ENCODE measurements at places on chromosomes 1 and 21.
A peak's percentile ranks its signal among the peaks of the same experiment; 100 is the strongest.

DNA sequence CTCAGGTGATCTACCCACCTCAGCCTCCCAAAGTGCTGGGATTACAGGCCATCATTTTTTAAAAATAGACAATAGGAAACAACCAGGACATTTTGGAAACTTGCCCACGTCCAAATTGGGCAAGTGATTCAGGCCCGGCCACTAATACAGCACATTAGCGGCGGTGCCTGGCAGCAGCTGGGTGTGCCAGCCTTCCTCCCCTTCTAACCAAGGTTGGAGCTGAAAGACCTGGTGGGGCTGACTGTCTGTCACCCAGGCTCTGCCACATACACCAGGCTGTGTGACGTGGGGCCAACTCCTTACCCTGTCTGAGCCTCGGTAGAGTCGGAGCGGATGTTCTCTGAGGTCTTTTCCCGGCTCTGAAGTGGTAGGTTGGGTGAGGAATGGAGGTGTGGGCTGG is 29.6 kb upstream of the TMEM51 start:
- no peak for DNase-seq

- peak; percentile 75 for DNase-seq
These were observed 78.2 kb downstream of the NFIA start for GRCh38 chr1:61160526-61160925.

GRCh38 chr1:27650539-27651175 is 15.7 kb upstream of the FGR start:
- DNase-seq = no peak

- no peak for DNase-seq
These were observed 140.4 kb downstream of the BRINP2 start for GRCh38 chr1:177311111-177311510.

GRCh38 chr1:221777431-221778072 is 35.7 kb upstream of the DUSP10 start:
- no peak for DNase-seq

GRCh38 chr1:116820369-116820768 is 66.1 kb downstream of the CD2 start:
- no peak for DNase-seq

GRCh38 chr1:199691540-199691939 is 336.0 kb upstream of the NR5A2 start:
- DNase-seq = peak; percentile 73

DNA sequence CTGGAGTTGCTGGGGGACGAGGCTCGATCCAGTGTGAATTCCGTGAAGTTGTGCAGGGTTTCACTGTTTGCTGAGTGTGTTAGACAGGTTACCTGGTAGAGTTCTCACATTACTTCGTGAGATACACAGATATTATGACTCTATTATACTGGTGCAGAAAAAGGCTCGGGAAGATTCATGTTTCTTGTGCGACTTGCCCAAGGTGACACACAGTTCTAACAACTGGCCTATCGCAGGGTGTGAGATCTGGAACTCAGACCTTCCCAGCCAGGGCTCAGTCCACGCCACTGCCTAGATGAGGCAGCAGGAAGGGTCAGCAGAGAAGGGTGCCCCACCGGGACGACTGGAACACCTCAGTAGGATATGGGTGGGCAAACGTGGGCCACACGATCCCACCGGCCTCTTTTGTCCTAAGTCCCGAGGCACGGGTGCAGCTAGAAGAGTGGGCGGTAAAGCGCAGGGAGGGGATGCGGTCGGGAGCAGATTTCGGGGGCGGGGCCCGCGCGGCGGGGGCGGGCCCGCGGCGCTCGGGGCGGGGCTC is 296 bp upstream of the RNPEP start:
- DNase-seq = no peak

DNA sequence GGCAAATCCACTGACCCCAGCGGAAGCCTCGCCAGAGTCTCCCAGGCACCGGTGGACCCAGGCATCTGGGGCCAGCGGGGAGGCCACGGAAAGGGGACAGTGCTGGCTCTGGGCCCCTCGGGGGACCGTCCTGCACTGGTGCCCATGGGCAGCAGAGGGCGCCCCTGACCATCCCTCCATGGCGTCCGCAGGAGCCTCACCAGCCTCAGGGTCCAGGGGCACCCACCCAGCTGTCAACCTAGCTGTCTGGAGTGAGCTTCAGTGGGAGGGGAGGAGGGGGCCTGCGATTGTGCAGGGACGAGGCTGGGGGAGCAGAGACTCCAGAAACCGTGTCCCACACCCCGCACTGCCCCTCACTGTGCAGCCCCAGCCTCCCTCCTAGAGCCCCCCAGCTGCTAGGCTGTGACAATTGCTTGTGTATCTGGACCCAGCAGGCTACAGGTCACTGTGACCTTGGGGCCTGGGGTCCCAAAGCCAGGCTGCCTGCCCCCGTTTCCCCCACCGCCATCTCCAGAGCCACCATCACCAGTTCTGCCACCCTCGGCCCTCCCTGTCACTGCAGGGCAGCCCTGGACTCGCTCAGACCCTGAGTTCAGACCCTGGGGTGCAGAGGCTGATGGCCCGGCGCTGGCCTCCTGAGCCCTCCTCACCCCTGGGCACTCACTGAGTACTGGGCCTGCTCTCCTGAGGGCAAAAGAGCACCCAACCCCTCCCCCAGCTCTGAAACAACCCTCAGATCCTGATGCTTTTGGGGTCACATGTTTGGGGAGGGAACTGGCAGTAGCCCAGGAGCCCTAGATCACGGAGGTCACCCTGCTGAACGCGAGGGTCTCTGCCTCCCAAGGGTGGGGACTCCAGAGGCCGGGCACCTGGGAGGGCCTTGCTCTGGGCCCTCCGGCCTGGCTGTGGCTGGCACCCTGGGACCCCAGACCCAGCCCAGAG is 10.6 kb upstream of the COL6A1 start:
- peak; percentile 16 for DNase-seq

GRCh38 chr1:22500058-22500457 is 48.4 kb downstream of the ZBTB40 start:
- no peak for DNase-seq

DNA sequence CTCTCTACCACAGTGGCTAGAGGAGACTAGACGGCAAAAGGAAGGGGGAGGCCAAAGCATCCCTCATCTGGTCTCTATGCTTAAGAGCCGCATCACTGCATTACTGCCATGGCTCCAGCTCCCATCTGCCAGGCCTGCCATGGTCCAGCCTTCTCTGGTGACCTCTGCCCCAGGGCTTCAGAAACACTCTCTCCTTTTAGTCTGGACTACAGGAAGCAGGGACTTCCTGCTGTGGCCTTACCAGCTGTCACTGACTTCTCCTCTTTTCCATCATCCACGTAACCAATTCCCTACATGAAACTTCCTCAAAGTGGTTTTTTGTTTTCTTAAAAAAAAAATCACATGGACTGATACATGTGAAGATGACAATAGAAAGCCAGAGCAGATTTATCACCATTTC is 323.1 kb upstream of the NFIA start:
- DNase-seq = no peak

DNA sequence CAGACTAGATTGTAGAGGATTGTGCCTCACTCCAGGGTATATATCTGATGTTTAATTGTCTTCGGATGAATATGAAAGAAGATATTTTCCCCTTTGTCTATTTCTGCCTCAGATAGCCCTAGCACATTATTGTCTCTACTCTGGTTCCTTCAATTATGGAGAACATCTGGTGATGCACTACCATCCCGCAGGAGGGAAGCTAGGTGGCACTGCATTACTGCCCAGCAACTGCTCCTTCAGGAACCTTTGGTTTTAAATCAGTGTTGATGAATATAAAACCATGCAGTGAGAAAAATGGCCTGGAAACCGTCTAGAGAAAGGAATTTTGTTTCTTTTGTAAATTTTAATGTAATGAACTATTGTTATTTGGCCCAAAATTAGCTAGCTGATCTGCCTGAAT is 68.5 kb downstream of the GPR88 start:
- peak; percentile 43 for DNase-seq

GRCh38 chr1:184424157-184424556 is 37.3 kb downstream of the C1orf21 start:
- no peak for DNase-seq

DNA sequence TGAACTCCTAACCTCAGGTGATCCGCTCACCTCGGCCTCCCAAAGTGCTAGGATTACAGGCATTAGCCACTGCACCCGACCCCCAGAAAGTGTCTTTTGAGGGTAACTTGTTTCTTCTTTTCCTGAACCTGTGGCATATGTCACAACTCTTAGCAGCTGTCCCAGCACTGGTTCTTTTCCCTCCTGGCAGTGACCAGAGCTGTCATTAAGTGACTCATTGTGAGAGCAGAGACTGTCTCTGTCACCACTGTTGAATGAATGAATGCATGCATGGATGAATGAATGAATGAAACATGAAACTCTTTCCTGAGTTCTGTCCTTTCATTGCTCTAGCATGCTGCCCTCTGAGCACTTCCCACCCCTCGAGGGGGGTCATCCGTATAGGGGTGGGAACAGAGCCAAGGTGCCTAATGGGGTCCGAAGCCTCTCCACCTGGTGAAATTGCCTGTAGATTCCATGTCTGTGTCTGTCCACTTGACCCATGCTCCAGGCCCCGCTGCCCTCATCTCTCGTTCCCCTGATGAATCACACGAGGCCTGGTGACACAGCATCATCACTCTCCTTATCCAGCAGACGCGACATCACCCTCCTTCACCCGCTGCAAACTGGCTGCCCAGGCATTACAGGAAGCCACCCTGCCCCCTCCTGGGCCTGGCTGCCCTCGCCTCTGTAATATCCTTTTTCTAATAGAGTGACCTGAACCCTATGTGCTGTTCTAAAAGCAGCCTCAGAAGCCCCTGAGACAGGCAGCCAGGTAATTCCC is 75.0 kb downstream of the IGSF21 start:
- DNase-seq = peak; percentile 24

DNA sequence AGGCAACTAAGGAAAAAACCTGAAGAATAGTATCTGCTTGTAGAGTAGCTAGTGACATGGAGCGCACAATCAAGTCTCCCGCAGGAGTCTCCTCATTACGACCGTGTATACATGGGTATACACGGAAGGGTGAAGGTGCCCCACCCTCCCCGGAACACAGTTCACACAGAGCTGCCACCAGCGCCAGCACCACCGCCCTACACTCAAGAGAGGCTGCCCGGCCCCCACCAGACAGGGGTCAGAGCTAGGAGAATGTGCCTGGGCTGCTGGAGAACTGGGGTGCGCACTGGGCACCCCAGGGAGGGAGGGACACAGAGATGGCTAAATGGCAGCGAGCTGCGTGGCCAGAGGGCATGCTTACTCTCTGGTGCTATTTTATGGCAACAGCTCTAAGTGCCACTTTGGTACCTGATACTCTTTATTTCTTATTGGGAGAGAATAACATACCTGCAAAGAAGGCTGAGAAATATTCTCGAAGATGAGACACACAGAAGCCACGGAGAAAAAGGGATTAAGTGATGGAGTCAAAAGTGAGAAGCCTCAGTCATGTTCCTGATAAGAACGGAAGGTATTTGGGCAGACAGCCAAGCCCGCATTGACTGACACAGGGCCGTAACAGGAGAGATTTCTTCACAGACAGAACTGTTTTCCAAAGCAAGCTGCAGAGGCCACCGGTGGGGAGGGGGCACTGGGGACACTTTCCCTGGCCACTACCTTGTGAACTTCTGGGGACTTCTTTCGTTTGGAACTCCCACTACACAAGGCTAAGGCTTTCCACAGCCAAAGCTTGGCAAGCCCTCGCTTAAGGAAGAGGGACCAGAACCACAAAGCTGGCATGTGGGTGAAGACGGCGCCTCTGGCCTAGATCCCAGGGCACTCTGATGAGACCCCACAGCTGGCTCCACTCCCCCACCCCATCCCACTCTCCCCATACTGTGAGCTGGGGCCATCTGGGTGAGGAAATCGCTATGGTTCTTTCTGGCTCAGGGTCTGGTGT is 108.0 kb downstream of the PGBD5 start:
- DNase-seq = no peak

DNA sequence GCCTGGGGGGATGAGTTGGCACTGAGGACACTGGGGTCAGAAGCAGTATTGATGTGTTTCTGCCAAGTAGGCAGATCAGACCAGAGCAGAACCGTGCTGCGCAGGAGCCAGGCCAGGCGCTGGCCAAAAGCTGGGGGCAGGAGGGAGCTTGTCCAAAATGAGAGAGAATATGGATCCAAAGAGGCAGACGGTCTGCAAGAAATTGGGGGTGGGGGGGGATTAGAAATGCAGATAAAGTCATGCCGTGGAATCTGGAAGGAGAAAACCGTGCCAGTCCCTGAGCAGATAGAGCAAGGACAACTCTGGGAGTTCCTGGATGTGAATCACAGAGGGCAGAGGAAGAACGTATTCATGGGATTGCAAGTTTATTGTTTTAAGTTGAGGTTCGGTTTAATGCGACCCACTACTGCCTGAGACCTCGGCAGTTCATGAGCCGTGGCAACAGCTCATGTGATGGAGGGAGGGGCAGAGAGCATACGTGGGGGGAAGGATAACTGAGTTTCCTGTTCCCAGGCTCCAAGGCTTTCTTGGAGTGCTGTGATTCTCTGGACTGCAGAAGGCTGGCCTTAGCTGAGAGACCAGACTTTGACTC is 224.0 kb downstream of the FGGY start:
- DNase-seq = no peak

- DNase-seq = no peak
These were observed 663 bp downstream of the ATP13A2 start for GRCh38 chr1:17011092-17011438.

GRCh38 chr21:25094695-25095094 is 512.6 kb downstream of the MRPL39 start:
- no peak for DNase-seq

- DNase-seq = no peak
These were observed 65.0 kb downstream of the LRRC40 start for GRCh38 chr1:70140343-70140742.

- DNase-seq = no peak
These were observed 1.4 kb upstream of the MDM4 start for GRCh38 chr1:204514828-204515227.

- DNase-seq = no peak
These were observed 42.9 kb upstream of the LRRN2 start for GRCh38 chr1:204728456-204728855.

GRCh38 chr1:68322096-68322495 is 89.8 kb upstream of the WLS start:
- DNase-seq = no peak

DNA sequence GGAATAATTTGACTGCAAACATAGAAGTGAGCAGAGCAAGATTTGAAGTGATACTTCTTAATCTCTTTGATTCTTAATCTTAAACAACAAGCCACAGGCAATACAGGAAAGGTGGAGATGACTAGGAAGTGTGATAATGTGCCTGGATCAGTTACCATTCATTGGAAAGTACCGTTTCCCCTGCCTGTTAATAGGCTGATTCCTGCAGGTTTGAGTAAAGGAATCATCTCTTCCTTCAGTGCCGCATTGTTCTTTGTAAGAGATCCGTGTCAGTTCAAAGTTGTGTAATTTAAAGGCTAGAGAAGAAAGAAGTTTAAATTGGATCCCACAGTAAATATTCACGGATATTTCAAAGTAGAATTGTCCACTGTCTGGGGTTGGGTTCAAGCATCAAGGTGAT is 43.5 kb upstream of the BCL10 start:
- no peak for DNase-seq

GRCh38 chr1:192159014-192159413 is 752 bp downstream of the RGS18 start:
- DNase-seq = no peak

GRCh38 chr1:116763787-116764465 is 9.7 kb downstream of the CD2 start:
- DNase-seq = no peak
